T-helper 9 cell (primary cell): ENCODE measurements at places on chromosomes 5 and 9.

DNA sequence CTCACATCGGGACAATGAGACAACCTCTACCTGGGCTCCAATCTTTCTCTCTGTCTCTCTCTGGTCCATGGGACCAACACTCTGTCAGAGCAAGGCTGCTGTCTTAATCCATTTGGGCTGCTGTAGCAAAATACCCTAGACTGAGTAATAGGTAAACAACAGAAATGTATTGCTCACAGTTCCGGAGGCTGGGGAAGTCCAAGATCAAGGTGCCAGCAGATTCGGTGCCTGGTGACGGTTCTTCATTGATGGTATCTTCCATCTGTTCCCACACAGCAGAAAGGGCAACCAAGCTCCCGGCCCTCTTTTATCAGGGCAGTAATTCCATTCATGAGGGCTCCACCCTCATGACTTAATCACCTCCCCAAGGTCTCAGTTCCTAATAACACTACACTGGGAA lies 61.3 kb upstream of the SPOCK1 start:
- DNase-seq: no peak

GRCh38 chr5:31982621-31983020 lies 191.5 kb downstream of the GOLPH3 start:
- no peak for DNase-seq

DNA sequence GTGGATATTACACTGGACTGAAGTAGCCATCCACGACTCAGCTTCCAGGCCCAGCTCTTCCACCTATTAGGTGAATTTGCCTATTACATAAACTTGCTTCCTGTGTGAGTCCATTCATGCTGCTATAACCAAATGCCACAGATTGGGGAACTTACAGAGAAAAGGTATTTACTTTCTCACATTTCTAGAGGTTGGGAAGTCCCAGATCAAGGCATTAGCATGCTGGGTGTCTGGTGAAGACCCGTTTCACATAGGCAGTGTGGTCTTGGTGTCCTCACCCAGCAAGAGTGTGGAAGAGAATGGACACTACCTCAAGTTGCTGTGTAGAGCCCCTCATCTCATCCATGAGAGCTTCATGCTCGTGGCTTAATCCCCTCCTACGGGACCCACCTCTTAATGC lies 282.6 kb downstream of the IRX1 start:
- DNase-seq: no peak

DNA sequence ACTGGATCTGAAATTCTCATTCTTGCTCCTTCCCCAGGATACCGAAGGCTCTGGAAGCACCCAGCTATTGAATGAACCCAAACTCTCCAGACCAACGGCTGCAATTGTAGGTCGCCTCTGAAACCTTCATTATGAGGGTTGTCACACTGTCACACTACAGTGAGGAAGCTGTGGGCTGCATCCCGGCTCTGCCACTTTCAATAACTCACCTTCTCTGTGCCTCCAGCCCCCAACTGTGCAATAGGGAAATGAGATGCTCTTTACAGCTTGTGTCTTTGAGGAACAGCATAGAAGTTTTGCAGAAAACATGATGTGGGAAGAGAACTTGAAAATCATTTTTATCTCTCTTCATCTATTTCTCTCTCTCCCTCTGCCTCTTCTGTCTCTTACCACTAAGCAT lies 69.6 kb upstream of the TGFBR1 start:
- DNase-seq: no peak

- DNase-seq: no peak
Measured at GRCh38 chr9:4530375-4530774, 40.1 kb downstream of the SLC1A1 start.
